ENCODE measurements at places on chromosomes 16 and 17.

DNA sequence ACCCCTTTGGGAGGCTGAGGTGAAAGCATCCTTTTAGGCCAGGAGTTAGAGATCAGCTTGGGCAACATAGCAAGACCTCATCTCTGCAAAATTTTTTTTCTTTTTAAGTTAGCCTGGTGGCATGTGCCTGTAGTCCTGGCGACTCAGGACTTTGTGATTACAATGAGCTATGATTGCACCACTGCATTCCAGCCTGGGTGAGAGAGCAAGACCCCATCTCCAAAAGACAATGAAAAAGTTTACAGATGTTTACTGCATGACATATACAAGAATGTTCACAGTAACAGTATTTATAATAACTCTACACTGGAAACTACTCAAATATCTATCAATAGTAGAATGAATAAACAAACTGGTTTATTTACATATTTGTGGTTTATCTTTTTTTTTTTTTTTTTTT, 33.1 kb upstream of the CCL22 start:
- DNase-seq = no peak

DNA sequence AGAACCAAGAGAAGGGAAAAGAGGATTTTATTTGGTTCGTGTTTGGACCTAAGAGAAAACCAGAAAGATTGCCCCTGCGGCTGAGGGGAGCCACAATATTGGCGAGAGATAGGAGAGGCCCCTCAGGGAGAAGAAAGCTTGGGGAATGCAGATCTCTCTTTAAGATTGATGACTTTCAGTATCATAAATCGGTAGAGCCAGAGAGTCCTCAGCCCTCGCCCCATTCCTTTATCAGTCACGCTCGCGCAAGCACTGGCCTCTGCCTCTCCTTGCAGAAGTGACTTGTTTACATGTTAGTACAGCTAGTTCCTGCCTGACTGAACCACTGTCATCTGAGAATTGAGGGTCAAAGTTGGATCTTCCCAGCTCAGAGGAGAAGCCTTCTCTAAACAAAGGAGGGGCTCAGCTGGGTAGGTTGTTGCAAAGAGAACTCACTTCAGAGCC, 21.5 kb upstream of the KRT19 start:
- DNase-seq = no peak

GRCh38 chr16:85767531-85767930, 16.6 kb upstream of the C16orf74 start:
- no peak for DNase-seq

GRCh38 chr16:22321340-22322001, 24.3 kb downstream of the POLR3E start:
- peak; percentile 77 for DNase-seq

GRCh38 chr17:75517297-75517865, 1.1 kb downstream of the TSEN54 start:
- DNase-seq = peak; percentile 40

DNA sequence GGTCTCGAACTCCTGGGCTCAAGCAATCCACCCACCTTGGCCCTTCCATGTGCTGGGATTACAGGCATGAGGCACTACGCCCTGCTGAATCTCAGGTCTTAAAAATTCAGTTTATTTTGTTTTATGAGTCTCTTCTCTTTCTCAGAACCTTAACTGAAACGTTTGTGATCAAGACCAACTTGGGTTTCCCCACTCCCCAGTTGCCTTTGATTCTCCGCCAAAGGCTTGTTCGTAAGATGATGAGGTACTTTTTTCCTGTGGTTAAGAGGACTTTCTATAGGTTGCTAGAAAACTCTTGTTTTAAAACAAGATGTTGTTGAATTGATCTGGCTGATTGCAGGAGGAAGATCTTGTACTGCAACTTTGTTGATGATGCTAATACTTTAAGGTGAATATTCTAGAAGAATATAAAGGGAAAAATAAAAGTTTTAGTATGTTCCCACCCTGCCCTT, 11.7 kb downstream of the ABCC1 start:
- DNase-seq = peak; percentile 90

GRCh38 chr16:80231888-80232287, 308.9 kb upstream of the DYNLRB2 start:
- DNase-seq = no peak

DNA sequence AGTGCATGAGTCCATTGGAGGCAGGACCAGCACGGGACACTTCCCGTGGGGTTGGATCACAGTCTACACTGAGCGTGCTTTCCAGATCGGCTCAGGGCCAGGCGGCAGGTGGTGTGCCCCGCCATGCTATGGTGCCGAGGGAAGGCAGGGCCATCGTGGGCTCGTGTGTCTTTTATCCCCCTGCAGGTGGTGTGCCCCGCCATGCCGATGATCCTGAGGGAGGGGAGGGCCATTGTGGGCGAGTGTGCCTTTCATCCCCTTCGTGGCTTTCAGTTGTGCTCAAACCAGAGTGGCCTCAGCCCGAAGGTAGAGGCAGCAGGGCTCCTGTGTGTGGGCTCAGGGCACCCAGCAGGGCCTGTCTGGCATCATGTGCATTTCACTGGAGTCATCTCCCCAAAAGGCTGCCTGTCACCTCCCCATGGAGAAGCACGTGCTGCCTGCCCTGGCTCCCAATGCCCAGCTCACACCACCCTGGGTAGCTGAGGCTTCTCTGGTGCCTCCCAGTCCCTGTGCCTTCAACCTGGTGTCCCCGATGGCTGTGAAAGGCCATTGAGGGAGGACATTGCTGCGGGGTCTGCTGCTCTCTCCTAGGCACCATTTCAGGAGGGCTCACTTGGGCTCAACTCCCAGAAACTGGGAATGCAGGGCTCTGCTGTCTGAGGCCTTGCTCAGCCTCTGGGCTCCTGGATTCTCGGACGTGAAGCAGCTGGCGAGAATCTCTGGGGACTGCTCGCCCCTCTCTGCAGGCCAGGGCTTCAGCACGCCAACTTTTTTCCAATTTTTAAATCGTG, 207.6 kb downstream of the NPIPB11 start:
- no peak for DNase-seq

DNA sequence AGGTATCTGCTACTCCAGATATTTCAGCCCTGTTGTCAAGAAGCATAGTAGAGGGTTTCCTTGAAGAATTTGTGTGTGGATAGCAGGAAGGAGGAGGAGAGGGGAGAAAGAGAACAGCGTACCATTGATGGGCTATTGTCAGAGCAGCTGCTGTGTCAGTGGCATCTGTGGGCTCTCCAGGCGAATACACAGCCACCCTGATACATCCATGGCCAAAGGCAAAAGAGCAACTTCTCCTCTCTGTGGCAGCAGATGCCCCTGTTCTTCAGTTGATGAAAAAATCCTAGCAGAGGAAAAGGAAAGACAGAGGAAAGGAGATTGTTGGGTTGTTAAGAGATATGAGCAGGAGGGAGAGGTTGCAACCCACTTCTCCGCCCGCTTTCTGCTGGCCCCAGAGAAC, 12.2 kb upstream of the KCNJ2 start:
- DNase-seq = no peak

GRCh38 chr17:48749621-48750553, 21.3 kb upstream of the HOXB13 start:
- no peak for DNase-seq

DNA sequence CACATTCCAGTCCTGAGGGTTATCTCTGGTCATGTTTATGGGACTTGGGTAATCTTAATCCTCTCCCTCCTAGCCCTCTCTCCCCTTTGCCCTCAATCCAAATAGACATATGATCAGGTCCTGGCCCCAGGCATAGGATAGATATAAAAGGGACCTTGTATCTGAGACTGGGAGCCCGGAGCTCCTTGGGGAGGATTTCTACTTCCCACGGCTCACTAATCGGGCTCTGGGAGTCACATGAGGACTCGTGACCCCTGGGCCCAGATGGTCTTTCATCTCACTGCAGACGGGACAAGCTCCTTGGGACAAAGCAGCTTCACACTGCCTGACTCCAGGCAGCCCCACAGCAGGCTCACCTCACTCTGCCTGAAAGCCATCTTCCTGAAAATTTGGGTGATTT, 57.8 kb upstream of the LYRM9 start:
- DNase-seq = no peak

GRCh38 chr16:30622455-30623032, 12.4 kb upstream of the ZNF689 start:
- no peak for DNase-seq

DNA sequence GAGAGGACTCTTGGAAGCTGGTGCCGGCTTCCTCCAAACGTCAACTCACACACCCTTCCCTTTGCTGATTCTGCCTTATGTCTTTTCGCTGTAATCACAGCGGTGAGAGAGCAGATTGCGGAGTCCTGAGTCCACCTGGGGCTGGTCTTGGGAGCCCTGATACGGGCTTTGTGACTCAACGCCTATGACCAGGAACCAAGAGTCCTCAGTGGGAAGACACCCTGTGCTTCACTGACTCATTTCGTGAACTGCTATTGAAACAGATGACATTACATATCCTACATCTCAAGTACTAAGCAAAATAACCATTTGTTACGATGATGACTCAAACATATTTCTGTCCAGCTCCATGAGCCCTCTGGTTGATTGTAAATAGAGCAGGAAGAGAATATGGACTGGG, 90.7 kb upstream of the CREBBP start:
- no peak for DNase-seq

DNA sequence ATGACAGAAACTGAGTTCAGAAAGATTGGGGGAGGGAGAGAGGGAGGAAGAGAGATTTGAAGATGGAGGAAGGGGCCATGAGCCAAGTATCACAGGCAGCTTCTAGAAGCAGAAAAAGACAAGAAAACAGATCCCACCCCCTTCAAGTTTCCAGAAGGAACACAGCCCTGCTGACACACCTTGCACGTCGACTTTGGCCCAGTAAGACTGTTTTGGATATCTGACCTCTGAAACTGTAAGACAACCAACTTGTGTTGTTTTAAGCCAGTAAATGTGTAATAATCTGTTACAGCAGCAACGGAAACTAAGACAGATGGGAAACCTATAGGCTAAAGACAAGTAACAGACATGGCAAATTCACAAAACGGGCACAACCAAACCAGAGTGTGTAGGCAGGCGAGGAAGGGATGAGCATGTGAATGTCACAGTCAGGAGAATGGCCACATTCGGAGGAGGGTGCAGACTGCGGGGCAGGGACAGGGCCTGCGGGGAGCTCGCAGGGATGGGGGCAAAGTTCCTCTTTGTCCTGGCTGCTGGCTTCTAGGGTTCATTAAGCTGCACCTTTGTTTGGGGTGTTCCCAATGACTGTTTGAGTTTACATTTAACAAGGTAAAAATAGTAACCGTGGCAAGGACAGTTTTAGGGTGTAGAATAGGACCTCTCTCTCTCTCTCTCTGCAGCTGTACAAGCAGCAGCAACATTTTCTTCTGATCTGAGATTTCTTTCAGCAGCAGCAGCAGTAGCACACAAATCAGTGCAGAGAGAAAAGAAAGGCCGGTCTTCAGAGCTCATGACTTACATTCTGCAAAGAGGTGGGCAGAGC, 18.3 kb upstream of the ATP2C2 start:
- DNase-seq = no peak

- DNase-seq = no peak
Observed at GRCh38 chr17:50634224-50634914, at the start of gene ABCC3. ABCC3 (plus strand) TSS chr17:50634881; CDS start chr17:50634937, 56 bp downstream.

- DNase-seq = no peak
Observed at GRCh38 chr17:9339958-9340357, 235.7 kb downstream of the STX8 start.

GRCh38 chr16:14109077-14109775, 38.1 kb downstream of the MRTFB start:
- no peak for DNase-seq

DNA sequence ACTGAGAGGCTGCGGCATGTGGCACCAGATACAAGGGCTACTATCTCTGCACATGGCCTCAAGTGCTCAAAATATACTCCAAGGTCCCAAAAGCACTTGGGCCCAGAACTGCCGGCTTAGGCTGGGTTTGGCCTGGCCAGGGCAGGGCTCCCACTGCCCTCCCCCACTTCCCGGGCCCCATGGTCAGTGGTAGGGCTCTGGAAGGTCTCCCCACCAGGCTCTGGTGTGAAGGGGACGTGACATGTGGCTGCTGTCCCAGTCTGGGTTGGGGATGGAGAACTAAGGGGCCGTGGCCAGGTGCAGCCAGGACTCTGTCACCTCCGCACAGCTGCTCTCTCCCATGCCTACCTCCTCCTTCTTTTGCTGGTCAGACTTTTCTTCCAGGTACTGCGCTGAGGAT, 5.7 kb upstream of the PAM16 start:
- no peak for DNase-seq

- no peak for DNase-seq
Observed at GRCh38 chr16:4803401-4803844, 990 bp upstream of the ROGDI start.

Measured in CD4-positive, alpha-beta T cell treated with Interleukin-21 for 1 hour (primary cell).